ENCODE measurements at places on chromosomes 3 and 15.

DNA sequence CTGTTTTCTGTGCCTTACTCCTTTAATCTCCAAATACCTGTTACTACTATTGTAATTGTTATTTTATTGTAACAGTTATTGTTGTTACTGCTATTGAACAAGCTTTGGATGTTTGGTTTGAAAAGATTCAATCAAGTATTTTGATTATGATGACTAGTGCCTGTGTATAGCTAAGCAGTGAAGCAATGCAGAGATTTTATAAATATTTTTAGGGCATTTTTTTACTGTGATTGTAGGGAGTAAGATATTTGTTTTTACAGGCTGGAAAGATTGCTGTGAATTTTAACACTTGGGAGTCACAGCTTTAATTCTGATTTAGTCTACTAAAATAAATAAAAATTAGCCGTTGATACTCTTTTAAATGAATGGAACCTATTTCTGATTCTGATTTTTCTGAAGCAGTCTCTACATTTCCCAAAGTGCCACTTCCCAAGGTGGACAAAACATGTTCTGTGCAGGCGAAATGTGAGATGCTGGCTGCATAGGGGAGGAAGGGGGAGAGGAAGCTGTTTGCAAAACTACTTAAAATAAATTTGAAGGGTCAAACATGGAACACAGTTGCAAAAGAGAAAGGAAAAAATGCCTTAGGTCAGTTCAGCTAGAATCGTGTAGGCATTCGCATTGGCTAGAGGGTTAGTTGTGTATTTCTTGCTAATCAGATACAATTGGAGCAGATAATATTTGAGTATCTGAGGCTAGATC is 25.7 kb downstream of the EEFSEC start:
- H3K36me3 ChIP-seq, result no peaks in the 10 kb centered on the region
- peak overlapping the region; percentile 2 for H3K4me3 ChIP-seq
- no peaks in the 10 kb centered on the region for H3K27me3 ChIP-seq
- H3K4me1 ChIP-seq, result no peaks in the 10 kb centered on the region
- H3K27ac ChIP-seq, result no peak overlapping the region

- H3K4me3 ChIP-seq, result no peak overlapping the region
- no peaks in the 10 kb centered on the region for H3K36me3 ChIP-seq
- no peaks in the 10 kb centered on the region for H3K27me3 ChIP-seq
- no peak overlapping the region for H3K27ac ChIP-seq
These were observed 10.3 kb downstream of the CCDC54 start for GRCh38 chr3:107387555-107387954.

GRCh38 chr3:57756528-57757401 is 656 bp downstream of the SLMAP start:
- H3K27ac ChIP-seq, result peak overlapping the region; percentile 76
- H3K4me1 ChIP-seq, result peaks cover 9% of the 10 kb centered on the region
- peak overlapping the region; percentile 98 for H3K4me3 ChIP-seq
- DNase-seq, result peak; percentile 67

DNA sequence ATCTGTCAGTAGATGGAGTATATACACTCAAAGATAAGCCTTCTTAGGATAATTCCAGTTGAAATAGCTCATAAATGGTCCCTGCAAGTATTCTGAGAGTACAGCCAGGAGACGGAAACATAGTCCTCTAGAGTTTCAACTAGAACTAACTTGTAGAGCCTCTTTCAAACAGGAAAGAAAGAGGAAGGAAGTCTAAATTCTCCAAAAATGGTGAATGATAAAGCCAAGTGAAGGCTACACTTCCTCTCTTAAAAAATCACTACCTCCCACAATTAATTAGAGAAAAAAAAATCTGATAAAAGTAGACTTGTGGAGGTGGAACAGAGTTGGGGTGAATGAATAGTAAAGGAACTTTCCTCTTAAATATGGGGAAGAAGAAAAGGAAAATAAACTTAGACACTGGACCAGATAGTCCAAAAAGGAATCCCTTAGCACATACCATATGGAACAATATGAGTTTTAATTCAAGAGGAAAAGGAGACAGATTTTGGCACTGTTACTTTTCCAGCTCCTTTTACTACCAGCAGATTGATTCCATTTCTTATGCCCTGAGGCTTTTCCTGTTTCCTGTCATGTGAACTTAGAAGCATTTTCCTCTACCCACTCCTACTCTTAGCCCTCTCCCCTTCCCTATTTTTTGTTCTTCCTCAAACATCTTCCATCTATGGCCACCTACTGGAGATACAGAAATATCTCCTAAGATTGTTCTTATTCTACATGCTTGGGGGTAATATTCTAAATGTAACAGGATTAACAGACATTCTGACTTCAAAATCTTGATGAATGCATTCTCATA is 207.6 kb downstream of the CHST2 start:
- DNase-seq, result no peak
- H3K27me3 ChIP-seq, result no peaks in the 10 kb centered on the region
- peaks cover 2% of the 10 kb centered on the region for H3K4me1 ChIP-seq

DNA sequence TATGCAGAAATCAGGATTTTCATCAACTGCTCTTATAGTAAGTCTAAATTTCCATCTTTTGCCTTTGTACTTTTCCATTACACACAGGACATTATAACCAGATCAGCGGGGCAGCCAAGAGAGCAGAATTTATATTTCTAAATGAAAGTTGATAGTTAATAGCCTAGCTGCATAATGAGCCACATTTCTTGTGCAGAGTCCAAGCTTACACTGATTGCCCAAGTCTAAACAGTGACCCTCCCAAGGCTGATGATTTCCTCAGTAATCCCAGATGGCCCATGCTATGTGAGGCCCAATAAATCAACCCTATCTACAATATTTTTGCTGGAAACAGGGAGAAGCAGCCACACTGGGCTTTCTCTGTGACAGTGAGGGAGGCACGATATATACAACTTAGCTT is 475.8 kb upstream of the KCNMB2 start:
- H3K36me3 ChIP-seq, result no peaks in the 10 kb centered on the region
- H3K27me3 ChIP-seq, result no peaks in the 10 kb centered on the region
- no peak overlapping the region for H3K27ac ChIP-seq
- H3K4me3 ChIP-seq, result no peak overlapping the region

DNA sequence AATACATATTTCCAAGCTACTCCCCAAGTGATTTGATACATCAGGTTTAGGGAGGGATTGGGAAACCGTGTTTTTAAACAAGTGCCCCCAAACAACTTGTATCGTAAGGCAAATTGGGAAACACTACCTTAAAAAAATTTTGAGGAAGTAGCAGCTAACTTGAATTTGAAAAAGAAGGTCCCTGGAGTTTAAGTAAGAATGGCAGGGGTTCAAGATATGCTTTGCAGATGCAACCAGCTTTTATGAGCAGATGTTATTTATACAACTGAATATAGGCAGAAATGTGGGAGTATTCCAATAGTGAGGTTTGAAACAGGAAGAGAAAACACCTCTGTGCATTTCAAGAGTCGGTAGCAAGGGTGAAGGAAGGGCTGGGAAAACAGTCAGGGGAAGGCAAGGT is 139.6 kb downstream of the IL20RB start:
- no peak overlapping the region for H3K4me3 ChIP-seq
- H3K4me1 ChIP-seq, result no peaks in the 10 kb centered on the region
- DNase-seq, result no peak
- no peaks in the 10 kb centered on the region for H3K27me3 ChIP-seq

GRCh38 chr3:100030346-100030745 is 84.0 kb downstream of the FILIP1L start:
- no peak overlapping the region for H3K4me3 ChIP-seq
- no peak for DNase-seq
- H3K27me3 ChIP-seq, result no peaks in the 10 kb centered on the region
- H3K27ac ChIP-seq, result no peak overlapping the region
- H3K4me1 ChIP-seq, result peaks cover 8% of the 10 kb centered on the region

GRCh38 chr15:69067296-69067695 is 52.8 kb downstream of the NOX5 start:
- H3K27ac ChIP-seq, result no peak overlapping the region
- no peaks in the 10 kb centered on the region for H3K27me3 ChIP-seq
- no peaks in the 10 kb centered on the region for H3K4me1 ChIP-seq
- DNase-seq, result no peak

GRCh38 chr15:69223083-69223813 is 62.8 kb downstream of the GLCE start:
- no peaks in the 10 kb centered on the region for H3K4me1 ChIP-seq
- DNase-seq, result no peak
- no peak overlapping the region for H3K27ac ChIP-seq
- no peaks in the 10 kb centered on the region for H3K27me3 ChIP-seq
- H3K36me3 ChIP-seq, result no peaks in the 10 kb centered on the region

DNA sequence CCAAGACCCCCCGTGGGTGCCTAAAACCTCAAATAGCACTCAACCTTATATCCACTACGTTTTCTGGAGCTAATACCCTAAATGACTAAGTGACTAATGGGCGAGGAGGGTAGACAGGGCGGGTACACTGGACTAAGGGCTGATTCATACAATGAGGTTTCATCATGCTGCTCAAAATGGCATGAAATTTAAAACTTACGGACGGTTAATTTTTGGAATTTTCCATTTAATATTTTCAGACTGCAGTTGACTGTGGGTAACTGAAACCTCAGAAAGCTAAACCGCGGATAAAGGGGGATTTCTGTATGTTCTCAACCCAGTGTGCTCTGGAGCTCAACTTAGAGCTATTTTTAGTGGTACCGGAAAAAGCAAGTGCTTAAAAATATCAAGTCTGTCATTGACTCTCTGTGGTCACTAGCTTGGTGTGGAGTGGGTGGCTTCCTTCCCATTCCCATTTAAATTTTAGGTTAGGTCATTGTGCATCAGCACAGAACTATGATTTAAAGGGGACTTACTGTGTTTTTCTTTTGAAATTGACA is 72.9 kb downstream of the LRRC28 start:
- no peak overlapping the region for H3K27ac ChIP-seq
- H3K4me1 ChIP-seq, result no peaks in the 10 kb centered on the region
- DNase-seq, result no peak
- H3K27me3 ChIP-seq, result no peaks in the 10 kb centered on the region

- no peak overlapping the region for H3K4me3 ChIP-seq
- H3K27ac ChIP-seq, result no peak overlapping the region
These were observed 52.0 kb downstream of the PLCL2 start for GRCh38 chr3:16936676-16937230.

DNA sequence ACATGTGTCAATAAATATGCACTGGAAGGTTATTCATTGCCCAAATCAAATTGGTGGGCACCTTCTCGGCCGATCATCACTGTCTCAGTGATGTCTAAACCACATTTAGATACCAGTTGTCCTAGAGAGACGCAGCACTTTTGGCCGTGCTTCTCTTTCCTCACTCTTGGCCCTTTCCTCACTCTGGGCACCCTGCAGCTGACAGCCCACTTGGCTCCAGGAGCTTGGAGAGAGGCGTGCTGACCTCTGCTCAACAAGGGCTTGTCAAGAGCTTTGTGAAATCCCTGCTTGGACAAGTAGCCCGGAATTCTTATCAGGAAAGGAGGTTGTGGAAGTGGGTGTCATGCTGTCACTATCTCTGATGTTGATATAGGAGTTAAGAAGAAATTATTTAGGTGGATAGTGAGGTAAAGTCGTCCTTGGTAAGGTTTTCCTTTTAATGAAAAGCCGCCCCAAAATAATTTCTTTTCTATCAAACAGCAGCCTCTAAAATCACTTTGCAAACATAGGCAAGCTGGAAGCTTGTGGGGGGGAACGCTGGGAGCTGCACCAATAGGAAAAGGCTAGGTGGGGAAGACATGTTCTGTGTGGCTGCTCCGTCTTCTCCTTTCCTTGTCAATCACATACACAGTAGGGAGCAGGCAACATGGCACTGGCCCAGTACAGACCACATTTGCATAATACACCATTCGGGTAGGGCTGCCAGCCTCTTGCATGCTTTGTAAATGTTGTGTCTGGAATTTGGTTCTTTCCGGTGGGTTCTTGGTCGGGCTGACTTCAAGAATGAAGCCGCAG is 126.8 kb upstream of the UBE3A start:
- no peaks in the 10 kb centered on the region for H3K4me1 ChIP-seq
- no peak overlapping the region for H3K27ac ChIP-seq
- DNase-seq, result no peak
- no peaks in the 10 kb centered on the region for H3K36me3 ChIP-seq
- no peaks in the 10 kb centered on the region for H3K27me3 ChIP-seq

GRCh38 chr3:194298331-194299227 is 52.5 kb downstream of the CPN2 start:
- peak; percentile 37 for DNase-seq
- H3K4me3 ChIP-seq, result no peak overlapping the region
- peaks cover 7% of the 10 kb centered on the region for H3K4me1 ChIP-seq
- peak overlapping the region; percentile 80 for H3K27ac ChIP-seq
- H3K36me3 ChIP-seq, result no peaks in the 10 kb centered on the region

DNA sequence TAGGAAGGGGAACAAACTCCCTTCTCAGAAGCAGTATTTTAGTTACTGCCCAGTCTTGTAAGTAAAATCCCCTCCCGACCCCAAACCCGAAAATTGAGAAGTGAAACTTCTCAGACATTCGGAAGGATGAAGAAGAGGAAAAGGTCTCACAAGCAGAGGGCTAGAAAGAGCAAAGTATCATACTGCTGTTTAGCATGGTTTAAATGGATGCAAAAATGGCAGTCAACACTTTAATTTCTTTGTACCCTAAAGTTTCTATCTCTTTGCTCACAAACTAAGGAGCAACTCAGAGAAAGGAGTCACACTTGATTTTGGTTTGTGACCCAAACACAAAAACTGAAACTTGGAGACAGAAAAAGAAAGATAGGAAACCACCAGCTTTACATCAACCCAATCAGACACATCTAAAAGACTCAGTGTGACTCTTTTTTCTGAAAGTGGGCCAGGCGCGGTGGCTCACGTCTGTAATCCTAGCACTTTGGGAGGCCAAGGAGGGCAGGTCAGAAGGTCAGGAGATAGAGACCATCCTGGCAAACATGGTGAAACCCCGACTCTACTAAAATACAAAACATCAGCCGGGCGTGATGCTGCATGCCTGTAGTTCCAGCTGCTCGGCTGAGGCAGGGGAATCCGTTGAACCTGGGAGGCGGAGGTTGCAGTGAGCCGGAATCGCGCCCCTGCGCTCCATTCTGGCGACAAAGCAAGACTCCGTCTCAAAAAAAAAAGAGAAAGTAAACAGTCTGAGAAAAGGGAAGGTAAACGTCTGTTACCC is 63.2 kb upstream of the ATP11B start:
- H3K36me3 ChIP-seq, result no peaks in the 10 kb centered on the region
- H3K4me1 ChIP-seq, result no peaks in the 10 kb centered on the region
- no peaks in the 10 kb centered on the region for H3K27me3 ChIP-seq
- H3K27ac ChIP-seq, result no peak overlapping the region

DNA sequence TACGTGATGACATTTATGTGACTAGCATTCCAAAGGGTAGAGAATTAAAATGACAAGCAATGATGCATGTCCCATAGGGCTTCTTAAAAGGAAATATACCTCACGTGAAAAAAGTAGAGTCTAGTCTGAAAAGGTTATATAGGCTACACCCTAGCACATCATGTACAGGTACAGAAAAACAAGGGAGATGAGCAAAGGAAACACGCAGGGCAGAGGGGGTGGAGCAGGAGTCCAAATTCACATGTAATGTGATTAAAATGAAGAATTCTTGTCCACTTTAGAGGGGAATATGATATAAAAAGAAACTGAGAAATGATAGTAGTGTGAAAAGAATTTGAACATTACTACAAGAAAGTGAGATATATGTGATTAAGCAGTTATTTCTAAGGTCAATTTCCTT is 59.4 kb downstream of the HACD2 start:
- DNase-seq, result no peak
- H3K4me3 ChIP-seq, result no peak overlapping the region
- no peaks in the 10 kb centered on the region for H3K36me3 ChIP-seq
- H3K4me1 ChIP-seq, result no peaks in the 10 kb centered on the region

GRCh38 chr3:101536266-101536665 is 23.3 kb upstream of the SENP7 start:
- no peaks in the 10 kb centered on the region for H3K27me3 ChIP-seq
- H3K4me1 ChIP-seq, result no peaks in the 10 kb centered on the region

All from ovary (tissue), 10 donors.